ENCODE measurements at places on chromosomes 7 and 10.
A peak's percentile ranks its signal among the peaks of the same experiment; 100 is the strongest.

DNA sequence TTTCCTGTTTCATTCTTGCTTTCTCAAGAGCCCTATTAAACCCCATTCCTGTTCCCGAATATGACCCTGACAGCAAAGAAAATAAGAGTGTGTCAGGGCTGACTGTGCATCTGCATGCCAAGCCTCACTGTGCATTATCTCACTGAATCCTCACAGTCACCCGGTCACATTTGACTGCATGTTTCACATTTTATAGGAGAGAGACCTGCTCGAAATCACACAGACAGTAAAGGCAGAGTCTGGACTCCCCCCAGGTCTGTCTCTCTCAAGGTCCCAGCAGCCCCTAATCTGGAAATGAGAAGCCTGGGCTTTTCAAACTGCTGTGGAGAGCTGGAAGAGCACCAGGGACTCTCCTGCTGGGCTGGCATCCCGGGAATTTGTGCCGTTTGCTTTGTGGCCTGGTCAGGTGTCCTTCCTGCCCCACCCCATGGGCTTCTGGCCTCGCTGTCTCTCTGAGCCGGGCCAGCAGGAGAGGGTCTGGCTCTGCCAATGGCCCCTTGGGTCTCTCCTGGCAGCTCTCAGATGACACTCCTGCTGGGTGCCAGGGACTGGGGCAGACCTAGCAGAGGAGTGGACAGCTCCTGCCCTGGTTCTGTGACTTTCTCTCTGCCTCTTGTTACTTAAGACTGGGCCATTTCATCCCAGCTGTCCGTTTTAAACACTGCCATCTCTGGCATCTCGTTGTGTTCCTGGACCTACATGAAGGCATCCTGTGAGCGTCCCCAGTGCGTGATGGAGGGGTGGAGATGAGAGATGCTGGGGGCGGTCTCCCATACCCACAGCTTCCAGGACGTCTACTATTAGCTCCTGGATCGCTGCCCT is 173.6 kb downstream of the ARHGAP12 start:
- DNase-seq, result no peak
- H3K4me1 ChIP-seq, result peaks cover 3% of the 10 kb centered on the region
- no peak overlapping the region for H3K27ac ChIP-seq
- H3K4me3 ChIP-seq, result no peak overlapping the region

- no peaks in the 10 kb centered on the region for H3K27me3 ChIP-seq
- no peak for DNase-seq
- H3K4me3 ChIP-seq, result no peak overlapping the region
- no peaks in the 10 kb centered on the region for H3K36me3 ChIP-seq
- no peak overlapping the region for H3K27ac ChIP-seq
- H3K4me1 ChIP-seq, result no peaks in the 10 kb centered on the region
Observed at GRCh38 chr10:133127291-133128125, 32.5 kb upstream of the KNDC1 start.

GRCh38 chr7:34835901-34836600 is 178.0 kb downstream of the NPSR1 start:
- no peak for DNase-seq
- no peaks in the 10 kb centered on the region for H3K36me3 ChIP-seq
- no peaks in the 10 kb centered on the region for H3K4me1 ChIP-seq
- no peaks in the 10 kb centered on the region for H3K27me3 ChIP-seq
- no peak overlapping the region for H3K27ac ChIP-seq
- no peak overlapping the region for H3K4me3 ChIP-seq

DNA sequence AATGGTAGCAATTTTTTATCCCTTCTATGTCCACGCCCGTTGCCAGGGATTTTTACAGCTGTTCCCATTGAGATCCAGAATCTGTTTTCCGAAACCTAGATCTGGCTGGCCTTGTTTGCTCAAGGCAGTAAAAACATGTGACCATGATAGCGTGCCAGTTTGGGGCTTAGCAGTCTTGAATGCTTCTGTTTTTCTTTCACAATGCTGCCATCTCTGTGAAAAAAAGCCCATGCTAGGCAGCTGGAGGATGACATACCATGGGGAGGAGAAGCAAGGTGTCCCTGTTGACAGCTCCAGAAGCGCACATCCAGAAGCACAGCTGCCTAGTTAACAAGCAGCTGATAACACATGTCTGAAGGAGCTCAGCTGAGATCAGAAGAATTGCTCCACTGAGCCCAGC is 2.2 kb upstream of the ZNF92 start:
- H3K27me3 ChIP-seq, result no peaks in the 10 kb centered on the region
- no peak overlapping the region for H3K27ac ChIP-seq
- no peaks in the 10 kb centered on the region for H3K36me3 ChIP-seq
- H3K4me3 ChIP-seq, result no peak overlapping the region

GRCh38 chr7:22613496-22613895 is 113.5 kb upstream of the IL6 start:
- H3K36me3 ChIP-seq, result no peaks in the 10 kb centered on the region
- H3K27me3 ChIP-seq, result no peaks in the 10 kb centered on the region
- no peak overlapping the region for H3K4me3 ChIP-seq

DNA sequence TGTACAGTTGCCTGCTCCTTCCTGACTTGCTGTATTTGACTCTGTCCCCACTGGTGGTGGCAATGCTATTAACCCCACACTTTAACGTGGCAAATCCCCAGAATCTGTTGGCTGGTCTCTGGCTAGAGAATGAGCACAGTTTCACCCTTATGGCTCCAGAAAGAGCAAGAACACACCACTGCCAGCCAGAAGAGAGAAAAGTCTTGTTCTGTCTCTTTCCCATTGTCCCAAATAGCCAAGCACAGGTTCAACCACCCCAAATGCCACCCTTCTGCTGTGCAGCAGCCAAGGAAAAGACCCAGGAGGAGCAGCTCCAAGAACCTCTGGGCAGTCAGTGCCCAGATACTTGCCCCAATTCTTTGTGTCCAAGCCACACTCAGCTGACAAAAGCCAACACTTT is 11.3 kb downstream of the SLC16A9 start:
- no peak overlapping the region for H3K4me3 ChIP-seq
- H3K36me3 ChIP-seq, result no peaks in the 10 kb centered on the region
- no peak overlapping the region for H3K27ac ChIP-seq
- no peaks in the 10 kb centered on the region for H3K27me3 ChIP-seq

DNA sequence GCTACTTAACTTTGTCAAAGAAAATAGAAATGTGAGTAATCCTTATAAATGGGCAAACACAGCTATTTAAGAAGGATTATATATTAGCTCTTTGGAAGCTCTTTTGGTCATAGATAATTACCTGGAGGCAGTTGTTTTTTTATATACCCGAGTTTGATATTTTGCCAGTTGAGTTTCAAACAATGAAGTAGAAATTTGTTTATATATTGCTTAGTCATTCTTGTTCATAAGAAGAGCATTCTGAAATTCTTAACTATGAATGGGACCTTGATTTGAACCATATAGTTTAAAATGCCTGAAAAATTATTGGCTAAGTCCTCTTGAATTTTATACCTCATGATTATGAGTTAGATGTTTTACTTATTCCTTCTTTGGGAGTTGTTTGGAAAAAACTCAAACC is 36.4 kb downstream of the MINPP1 start:
- no peak for DNase-seq
- H3K4me1 ChIP-seq, result no peaks in the 10 kb centered on the region
- H3K36me3 ChIP-seq, result peaks cover 2% of the 10 kb centered on the region
- H3K27ac ChIP-seq, result no peak overlapping the region

GRCh38 chr10:103933557-103934121 is 15.7 kb upstream of the STN1 start:
- no peaks in the 10 kb centered on the region for H3K36me3 ChIP-seq
- no peak overlapping the region for H3K27ac ChIP-seq
- H3K4me1 ChIP-seq, result peaks cover 6% of the 10 kb centered on the region
- no peaks in the 10 kb centered on the region for H3K27me3 ChIP-seq
- no peak for DNase-seq

DNA sequence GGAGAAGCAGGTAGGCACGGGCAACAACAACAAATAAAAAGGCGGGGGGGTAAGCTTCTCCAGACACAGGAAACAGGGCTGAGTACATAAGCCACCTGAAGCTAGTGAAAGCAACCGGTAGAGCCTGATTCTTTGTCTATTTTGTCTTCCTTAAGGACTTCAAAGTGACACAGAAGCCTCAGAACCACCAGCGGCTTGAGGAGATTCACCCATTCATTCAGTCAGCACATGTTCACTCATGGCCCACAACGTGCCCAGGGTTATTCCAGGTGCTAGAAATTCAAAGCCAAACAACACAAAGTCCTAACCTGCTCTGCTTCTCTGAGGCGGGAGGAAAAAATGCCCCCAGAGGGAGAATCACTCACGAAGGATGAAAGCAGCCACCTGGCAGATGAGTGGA is 69.3 kb upstream of the C7orf33 start:
- no peaks in the 10 kb centered on the region for H3K4me1 ChIP-seq
- no peak for DNase-seq
- no peaks in the 10 kb centered on the region for H3K27me3 ChIP-seq
- no peak overlapping the region for H3K4me3 ChIP-seq
- no peak overlapping the region for H3K27ac ChIP-seq

- H3K36me3 ChIP-seq, result no peaks in the 10 kb centered on the region
- H3K4me1 ChIP-seq, result no peaks in the 10 kb centered on the region
- peaks cover 19% of the 10 kb centered on the region for H3K27me3 ChIP-seq
- no peak overlapping the region for H3K4me3 ChIP-seq
Observed at GRCh38 chr7:64951250-64951848, 39.5 kb downstream of the ZNF117 start.

DNA sequence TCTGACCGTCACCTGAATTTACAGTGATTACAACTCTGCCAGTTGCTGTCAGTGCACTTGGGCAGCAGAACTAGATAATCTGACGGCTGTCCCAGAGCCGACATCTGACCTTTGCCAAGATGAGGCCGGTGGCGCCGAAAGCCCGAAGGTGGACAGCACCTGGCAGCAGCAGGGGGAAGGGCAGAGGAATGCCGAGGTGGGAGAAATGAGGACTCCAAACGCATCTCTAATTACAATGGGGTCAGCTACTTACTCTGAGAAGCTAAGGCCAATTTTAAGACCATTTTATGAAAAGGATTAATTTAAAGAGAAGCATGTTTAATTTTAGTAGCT is 33.8 kb downstream of the TRIM8 start:
- H3K27ac ChIP-seq, result no peak overlapping the region
- H3K36me3 ChIP-seq, result no peaks in the 10 kb centered on the region
- no peak overlapping the region for H3K4me3 ChIP-seq
- H3K27me3 ChIP-seq, result no peaks in the 10 kb centered on the region
- no peak for DNase-seq

DNA sequence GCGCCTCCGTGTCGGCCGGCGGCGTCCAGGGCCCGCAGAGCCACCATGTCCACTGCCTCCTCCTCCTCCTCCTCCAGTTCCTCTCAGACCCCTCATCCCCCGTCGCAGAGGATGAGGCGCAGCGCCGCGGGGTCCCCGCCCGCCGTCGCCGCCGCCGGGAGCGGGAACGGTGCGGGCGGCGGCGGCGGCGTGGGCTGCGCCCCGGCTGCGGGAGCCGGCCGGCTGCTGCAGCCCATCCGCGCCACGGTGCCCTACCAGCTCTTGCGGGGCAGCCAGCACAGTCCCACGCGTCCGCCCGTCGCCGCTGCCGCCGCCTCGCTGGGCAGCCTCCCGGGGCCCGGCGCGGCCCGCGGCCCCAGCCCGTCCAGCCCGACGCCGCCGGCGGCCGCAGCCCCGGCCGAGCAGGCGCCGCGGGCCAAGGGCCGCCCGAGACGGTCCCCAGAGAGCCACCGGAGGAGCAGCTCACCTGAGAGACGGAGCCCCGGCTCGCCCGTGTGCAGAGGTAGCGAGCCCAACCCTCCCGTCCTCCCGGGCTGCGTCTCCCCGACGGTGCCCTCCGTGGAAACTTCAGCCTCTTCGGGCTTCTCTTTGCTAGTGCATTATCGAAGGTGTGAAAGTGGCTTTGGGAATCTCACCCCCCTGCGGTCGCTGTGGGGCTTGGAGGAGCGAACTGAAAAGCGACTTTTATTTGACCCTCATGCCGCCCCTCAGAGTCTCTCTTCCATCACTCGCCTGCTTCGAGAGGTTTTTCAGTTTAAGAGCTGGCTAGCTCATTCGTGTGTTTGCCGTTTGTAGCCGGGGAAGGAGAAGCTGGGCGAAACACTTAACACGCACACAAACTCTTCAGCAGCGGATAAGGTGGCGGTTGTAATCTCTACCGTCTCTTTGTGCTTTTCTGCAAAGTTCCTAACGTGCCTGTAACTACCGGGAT is 975 bp downstream of the GLCCI1 start:
- DNase-seq, result peak; percentile 53
- H3K27ac ChIP-seq, result peak overlapping the region; percentile 96
- H3K27me3 ChIP-seq, result no peaks in the 10 kb centered on the region
- no peaks in the 10 kb centered on the region for H3K4me1 ChIP-seq
- H3K4me3 ChIP-seq, result peak overlapping the region; percentile 97
- H3K36me3 ChIP-seq, result no peaks in the 10 kb centered on the region

GRCh38 chr10:117861329-117861728 is 185.4 kb downstream of the RAB11FIP2 start:
- H3K27ac ChIP-seq, result no peak overlapping the region
- DNase-seq, result no peak
- no peak overlapping the region for H3K4me3 ChIP-seq
- H3K27me3 ChIP-seq, result no peaks in the 10 kb centered on the region
- no peaks in the 10 kb centered on the region for H3K36me3 ChIP-seq

DNA sequence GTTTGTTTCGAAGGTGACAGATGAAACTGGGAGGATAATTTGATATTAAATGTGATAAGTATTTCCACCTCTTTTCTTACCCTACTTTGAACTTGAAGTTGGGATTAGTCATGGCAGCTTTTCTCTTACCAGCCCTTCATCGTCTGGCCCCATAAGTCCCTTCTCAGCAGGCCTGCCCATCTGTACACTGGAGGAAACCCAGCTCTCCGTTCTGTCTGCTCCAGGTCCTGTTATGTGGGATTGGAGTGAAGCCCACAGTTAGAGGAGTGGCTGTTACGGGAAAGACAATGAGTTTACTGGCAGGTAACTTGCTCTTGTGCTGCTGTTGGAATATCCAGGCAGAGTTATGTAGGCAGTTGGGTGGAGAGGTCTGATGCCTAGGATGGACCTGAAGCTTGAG is 127.3 kb downstream of the CAMK1D start:
- H3K27ac ChIP-seq, result no peak overlapping the region
- no peaks in the 10 kb centered on the region for H3K36me3 ChIP-seq
- no peak overlapping the region for H3K4me3 ChIP-seq
- no peaks in the 10 kb centered on the region for H3K27me3 ChIP-seq
- H3K4me1 ChIP-seq, result no peaks in the 10 kb centered on the region
- no peak for DNase-seq

DNA sequence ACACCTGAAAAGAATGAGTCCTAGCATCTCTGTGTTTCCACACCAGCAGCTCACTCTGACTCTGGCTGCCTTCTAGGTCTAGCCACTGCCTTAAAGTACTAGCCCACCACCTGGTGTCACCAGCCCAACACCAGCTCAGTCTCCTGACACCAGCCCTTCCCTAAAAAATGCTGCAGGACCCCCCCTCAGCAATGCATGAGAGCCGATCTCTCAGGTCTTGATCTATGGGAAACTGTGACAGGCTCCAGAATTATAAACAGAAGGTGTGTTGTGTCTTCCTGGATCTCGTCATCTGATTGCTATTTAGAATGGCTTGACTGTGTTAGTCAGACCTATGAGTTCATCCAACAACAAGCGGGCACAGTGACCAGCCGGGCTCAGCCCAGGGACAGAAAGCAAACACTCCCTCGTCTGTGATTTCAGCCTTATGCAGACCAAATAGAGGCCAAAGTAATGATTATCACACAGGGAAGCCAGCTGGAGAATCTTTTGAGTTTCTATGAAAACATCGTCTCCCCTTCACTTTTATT is 66.6 kb downstream of the CUBN start:
- no peaks in the 10 kb centered on the region for H3K27me3 ChIP-seq
- no peak overlapping the region for H3K4me3 ChIP-seq
- no peaks in the 10 kb centered on the region for H3K36me3 ChIP-seq
- DNase-seq, result peak; percentile 14

Measured in small intestine (tissue), 16 donors.